Activated CD8-positive, alpha-beta T cell treated with anti-CD3 and anti-CD28 coated beads, Interleukin-2, amount 10 ng/mL, durations not matched to agents 7 days and 5 days (primary cell): ENCODE measurements at places on chromosomes 13 and 19.

- peak; percentile 70 for DNase-seq
Observed at GRCh38 chr13:106566641-106567473, 1.1 kb downstream of the ARGLU1 start.

GRCh38 chr13:67075239-67075638 is 154.9 kb downstream of the PCDH9 start:
- DNase-seq = no peak

GRCh38 chr13:33017323-33017929 is 1.2 kb downstream of the KL start:
- peak; percentile 73 for DNase-seq

- no peak for DNase-seq
Observed at GRCh38 chr13:111861319-111861718, 205.6 kb upstream of the SOX1 start.

GRCh38 chr13:23889615-23890607 is 711 bp upstream of the MIPEP start:
- no peak for DNase-seq

DNA sequence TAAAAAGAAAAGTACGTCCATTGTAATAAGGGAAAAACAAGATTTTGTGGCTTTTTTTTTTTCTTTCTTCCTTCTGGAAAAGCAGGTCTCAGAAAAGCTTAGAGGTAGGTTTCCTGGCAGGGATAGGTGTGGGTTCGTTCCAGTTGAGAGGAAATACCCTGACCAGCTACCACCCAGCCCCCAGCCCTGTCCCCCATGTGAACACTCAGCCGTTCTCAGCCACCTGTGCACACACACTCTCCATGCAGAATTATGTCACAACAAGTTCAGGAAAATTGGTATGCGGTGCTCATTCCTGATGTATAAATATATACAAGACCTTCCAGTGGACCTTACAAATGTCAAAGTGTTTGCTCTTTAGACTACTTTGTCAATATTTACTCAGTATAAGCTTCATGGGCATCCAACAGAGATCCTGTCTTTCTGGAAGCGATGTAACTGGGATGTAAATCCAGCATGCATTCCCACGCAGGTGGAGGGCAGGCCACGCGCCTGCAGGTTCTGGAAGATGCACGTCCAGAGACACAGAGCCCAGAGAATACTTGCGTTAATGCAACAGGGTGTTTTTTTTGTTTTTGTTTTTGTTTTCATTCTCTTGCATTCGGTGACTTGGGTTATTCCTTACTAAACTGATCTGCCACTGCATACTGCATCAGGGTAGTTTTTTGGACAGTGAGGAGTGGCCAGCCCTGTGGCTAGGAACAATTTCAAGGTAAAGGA is 68.8 kb downstream of the TSHZ3 start:
- DNase-seq = no peak

- no peak for DNase-seq
Observed at GRCh38 chr19:38250821-38251563, 5.2 kb downstream of the PPP1R14A start.

DNA sequence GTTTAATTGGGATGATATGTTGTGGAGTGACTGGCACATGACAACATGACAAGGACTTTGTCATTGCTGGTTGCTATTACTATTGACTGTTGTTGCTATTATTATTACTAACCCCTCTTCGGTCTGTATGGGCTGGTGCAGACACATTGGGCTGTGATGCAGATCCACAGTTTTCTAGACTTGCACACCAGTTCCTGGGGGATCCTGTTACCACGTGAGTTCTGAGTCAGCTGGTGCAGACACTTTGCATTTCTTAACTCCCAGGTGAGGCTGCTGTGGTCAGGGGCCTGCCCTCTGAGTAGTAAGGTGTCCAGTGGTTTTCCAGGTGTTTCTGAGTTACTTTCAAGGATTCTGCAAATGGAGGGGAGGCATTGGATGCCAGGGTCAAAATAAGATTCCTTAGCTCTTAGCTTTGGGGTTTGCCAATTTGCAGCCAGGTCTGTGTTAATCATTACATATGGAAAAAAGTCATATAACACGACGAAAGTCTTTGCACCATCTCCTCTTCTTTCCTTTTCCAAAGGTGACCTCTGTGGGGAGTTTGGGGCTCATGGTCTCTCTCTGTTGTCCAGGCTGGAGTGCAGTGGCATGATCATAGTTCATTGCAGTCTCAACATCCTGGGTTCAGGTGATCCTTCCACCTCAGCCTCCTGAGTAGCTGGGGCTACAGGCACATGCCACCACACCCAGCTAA is 19.3 kb downstream of the BICRA start:
- no peak for DNase-seq

- DNase-seq = no peak
Observed at GRCh38 chr19:10831987-10832938, 3.7 kb downstream of the TMED1 start.

GRCh38 chr19:8392017-8392591 is 1.9 kb downstream of the RAB11B start:
- DNase-seq = no peak

GRCh38 chr19:13031917-13032623 is 36.8 kb downstream of the NFIX start:
- DNase-seq = no peak

- no peak for DNase-seq
Observed at GRCh38 chr19:13864667-13865570, 12.0 kb upstream of the NANOS3 start.

GRCh38 chr19:44725684-44726083 is 22.8 kb upstream of the BCL3 start:
- no peak for DNase-seq

DNA sequence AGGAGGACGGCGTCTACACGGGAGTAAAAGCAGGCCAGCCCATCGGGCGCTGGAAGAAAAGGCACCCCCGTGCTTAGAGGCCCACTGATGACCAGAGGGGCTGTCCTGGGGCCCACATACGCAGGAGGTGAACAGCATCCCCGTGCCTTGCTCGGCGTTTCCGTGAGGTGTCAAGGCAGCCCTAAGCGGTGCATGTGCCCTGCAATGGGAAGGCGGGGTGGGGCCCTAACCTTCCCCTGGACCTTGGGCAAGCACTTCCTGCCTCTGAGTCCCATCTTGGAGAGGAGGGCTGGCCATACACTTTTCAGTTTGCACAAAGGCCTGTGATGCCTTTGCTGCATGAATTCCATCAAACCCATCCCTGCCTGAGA is 47.8 kb upstream of the ATP11A start:
- no peak for DNase-seq

DNA sequence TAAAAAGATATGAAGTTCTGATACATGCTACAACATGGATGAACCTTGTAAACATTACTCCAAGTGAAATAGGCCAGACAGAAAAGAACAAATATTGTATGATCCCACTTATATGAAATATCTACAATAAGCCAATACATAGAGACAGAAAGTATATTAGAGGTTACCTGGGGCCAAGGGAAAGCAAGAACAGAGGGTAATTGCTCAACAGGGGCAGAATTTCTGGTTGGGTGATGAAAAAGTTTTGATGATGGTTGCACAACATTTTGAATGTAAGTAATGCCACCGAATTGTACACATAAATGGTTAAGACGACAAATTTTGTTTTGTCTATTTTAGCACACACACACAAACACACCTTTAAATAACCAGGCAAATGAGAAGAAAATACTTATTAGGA is 268.4 kb downstream of the FOXO1 start:
- DNase-seq = no peak

- DNase-seq = no peak
Observed at GRCh38 chr13:49527123-49527522, 31.4 kb downstream of the PHF11 start.

DNA sequence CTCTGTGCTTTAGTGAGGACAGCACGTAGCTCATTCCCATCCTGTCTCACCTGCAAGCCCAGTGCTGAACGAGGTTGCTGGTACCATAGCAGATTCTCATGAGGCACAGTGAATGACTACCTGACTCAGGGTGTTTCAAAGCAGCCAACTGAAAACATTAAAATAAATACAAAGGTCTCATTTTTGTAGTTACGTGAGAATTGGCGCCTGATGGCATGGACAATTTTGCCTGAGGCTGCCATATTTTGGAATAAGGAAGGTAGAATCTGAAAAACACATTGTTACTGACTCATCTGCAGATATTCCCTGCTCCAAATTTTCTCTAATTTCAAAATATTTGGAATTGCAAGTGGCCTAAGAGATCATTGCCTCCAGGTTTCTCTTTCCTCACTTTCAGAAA is 429.7 kb downstream of the FGF14 start:
- DNase-seq = no peak

DNA sequence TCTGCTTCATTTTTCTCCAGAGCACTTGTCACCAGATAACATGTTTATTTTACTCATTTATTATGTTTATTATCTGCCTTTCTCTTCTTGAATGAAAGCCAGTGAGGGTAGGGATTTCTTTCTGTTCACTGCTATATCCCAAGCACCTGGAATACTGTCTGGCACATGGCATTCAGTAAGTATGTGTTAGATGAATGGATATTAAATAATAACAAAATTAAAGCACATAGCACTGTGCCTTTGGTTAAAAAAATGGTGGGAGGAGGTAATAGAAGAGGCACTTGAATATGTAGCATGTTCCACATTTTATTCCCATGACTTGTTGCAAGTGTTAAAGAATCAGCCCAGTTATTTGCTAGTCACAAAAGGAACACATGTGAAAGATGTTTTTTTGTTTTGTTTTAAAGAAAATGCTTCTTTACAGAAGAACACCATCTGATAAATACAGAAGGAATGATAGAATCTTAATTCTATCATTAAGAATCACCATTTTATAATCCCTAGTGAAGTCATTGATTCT is 151.0 kb downstream of the DLEU7 start:
- DNase-seq = no peak

- DNase-seq = no peak
Observed at GRCh38 chr13:73835138-73835721, 299.0 kb downstream of the KLF12 start.

DNA sequence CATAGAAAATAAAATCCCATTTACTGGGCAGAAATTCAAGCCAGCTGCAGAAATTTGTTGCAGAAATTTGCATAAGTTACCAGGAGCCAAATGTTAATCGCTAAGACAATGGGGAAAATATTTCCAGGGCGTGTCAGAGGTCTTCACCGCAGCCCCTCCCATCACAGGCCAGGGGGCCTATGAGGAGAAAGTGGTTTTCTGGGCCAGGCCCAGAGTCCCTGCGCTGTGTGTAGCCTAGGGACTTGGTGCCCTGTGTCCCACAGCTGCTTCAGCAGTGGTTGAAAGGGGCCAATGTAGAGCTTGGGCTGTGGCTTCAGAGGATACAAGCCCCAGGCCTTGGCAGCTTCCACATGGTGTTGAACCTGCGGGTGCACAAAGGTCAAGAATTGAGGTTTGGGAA is 278.9 kb upstream of the PCDH9 start:
- no peak for DNase-seq

GRCh38 chr19:16385821-16386220 is 61.2 kb downstream of the KLF2 start:
- no peak for DNase-seq

DNA sequence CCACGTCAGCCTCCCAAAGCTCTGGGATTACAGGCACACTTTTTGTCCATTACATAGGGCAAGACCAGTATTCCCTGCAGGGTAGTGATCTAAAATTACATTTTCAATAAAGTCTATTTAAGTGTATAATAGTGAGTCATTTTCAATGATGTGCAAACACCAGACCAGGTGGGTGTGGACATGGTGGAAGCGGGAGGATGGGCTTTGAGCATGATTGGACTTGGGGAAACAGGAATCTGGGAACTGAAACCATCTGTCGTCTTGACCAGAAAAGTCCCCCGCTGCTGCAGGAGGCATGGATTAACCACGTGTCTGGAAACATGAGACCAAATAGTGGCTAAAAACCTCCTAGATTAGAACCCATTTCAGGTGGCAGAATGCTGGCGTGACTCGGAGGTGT is 4.9 kb downstream of the FXYD3 start:
- DNase-seq = no peak

GRCh38 chr13:57632276-57633140 is 964 bp downstream of the PCDH17 start:
- no peak for DNase-seq

GRCh38 chr13:60265566-60265965 is 101.8 kb upstream of the DIAPH3 start:
- DNase-seq = no peak

DNA sequence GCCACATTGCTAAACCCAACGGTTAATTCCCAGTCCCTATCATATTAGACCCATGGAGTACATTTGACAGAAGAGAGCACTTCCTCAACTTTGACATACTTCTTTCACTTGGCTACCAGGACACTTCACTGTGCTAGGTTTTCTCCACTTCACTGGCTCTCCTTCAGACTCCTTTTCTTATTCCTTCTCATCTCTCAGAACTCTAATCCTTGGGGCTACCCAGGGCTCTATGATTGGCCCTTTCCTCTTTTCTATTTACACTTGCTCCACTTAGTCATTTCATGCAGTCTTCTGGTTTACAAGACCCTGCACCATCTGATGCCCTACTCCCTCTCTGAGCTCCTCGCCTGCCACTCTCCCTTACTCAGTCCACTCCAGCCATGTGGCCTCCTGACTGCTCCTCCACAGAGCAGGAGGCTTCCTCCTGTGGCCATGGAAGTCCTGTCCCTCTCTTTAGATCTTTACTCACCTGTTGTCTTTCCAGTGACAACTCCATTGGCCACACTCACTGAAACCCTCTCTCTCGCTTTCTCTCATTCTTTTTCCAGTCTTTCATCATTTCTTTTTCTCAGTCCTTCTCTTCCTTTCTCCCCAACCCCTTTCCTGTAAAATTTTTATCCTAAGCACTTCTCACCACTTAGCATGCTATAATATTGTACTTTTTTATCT is 90.4 kb downstream of the TBC1D4 start:
- no peak for DNase-seq
